IPS DF 19.7 (cell line): ENCODE measurements at places on chromosomes 6 and 20.

DNA sequence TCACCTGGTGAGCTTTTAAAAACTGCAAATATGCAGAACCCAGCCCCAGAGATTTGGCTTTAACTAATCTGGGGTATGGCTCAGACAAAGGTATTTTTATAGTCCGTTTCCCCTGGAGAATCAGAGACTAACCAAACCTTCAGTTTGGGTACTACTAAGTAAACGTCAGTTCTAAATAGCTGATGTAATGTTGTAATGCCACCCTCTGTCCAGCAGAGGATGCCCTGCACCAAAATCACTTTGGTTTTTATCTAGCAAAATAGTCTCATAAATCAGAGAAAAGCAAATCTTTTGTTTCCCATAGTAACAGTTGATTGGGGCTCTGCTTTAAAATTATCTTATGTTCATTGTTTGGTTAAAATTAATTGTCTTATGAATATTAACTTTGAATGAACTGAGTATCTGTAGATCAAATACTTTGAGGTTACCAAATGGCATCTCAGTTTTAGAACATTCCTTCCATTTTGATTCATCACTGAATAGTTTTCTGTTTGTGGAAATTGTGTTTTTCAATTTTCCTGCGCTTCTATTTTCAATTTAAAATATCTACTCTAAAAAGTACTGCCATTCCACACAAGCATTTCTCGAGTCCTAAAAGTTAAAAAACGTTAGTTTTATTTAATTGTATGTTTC is 278.3 kb upstream of the PLCB4 start:
- no peak for DNase-seq

DNA sequence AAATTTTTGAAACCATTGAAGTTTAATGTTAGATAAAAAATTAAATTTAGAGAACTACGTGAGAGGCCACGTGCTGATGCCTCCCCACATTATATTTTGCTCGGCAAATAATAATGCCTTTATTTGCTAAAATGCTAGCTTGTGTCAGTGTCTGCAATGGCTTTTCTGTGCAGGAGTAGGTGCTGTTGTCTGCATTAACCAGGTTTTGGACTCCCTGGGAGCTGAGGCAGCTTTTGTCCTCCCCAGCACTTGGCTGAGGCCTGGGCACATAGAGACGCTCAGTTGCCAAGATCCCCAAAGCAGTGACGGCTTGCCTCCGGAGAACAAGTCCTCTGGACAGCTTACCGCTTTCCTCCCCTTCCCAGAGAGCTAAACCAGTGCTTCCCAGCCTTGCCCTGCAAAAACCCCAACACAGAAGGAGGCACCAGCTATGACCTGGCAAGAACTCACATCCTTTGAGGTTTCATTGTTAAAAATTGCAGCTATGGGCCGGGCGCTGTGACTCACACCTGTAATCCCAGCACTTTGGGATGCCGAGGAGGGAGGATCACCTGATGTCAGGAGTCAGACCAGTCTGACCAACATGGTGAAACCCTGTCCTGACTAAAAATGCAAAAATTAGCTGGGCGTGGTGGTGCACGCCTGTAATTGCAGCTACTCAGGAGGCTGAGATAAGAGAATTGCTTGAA is 59.9 kb downstream of the KAT14 start:
- no peak for DNase-seq

DNA sequence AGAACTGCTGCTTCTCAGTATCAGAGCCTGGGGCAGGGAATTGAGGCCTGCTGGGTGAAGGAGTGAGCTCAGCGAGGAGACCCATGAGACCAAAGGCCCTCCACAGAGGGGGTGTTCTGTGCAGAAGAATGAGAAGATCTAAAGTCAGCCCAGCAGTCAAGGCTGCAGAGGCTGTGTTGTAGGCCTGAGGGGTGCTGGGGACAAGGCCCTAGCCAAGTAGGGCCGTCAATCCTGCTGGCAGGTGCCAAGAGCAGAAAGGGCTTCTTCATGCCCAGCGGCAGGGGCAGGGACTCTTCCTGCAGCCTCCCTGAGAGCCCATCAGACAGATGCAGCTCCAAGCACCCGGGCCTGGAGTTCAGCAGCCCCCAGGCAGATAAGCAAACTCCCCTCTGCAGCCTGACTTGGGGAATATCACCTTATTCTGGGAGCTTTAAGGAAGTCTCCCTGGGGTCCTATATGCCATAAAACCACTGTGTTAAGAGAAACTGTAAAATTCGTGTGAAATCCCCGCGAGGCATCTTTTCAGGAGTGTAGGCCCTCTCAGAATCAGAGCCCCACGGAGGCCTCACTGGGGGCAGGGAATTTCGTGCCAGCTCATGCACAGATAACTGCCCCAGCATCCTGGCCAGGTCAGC is 9.0 kb downstream of the CCDC167 start:
- no peak for DNase-seq

- peak; percentile 86 for DNase-seq
Observed at GRCh38 chr6:151763938-151764680, 43.4 kb upstream of the ESR1 start.

DNA sequence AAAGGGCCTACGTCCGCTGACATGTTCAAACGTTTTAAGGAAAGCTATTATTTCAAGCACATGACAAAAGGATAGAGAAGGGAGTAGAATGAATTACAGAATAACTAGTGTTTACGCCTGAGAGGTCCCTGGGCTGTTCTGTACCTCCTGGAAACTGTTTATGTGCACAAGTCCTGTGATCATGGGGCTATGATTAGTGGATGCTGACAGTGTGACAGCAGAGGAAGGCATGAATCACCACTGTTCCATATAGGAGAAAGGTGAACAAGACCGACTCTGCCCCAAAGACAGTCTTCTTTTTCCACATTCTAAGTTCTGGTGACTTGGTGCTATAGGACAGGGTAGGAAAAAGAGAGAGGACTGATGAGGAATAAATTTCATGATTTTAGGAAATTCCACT is 249.2 kb upstream of the PRDM1 start:
- no peak for DNase-seq

DNA sequence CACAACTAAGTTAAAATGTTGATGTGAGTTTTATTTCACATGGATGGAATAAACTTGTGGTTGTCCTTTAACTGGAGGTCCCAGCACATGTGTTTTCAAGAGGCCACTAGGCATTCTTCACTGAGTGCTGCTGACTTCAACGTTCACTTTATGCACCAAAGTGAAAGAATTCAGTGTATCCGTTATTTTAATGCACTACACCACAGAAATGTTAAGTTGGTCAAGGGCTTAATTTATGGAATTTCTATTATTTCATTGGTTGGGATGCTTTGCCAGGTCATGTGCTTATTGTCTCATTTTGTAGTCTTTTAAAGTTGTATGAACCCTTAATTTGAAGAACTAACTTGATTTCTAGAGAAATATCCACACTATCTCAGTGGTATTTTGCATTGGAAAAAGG is 106.4 kb downstream of the PPP1R14C start:
- no peak for DNase-seq

- no peak for DNase-seq
Observed at GRCh38 chr6:15430186-15430585, 184.3 kb downstream of the JARID2 start.

DNA sequence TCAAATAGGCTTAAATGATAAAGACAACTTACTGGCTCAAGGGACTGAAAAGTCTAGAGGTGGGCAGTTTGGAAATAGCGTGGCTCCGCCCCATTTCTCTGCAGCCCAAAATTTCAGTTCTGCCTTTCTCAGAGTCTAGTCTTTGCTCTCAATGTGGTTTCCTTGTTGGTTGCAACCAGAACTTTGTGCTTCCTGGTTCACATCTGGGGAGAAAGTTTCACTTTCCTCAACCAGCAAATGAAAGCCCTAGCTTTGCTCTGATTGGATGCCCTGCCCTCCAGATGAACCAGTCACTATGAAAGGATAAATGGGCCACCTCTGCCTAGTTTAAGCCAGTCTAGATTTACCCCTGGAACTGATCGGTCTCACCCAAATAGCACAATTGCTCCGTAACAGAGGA is 14.9 kb downstream of the SYCP2L start:
- DNase-seq, result no peak

DNA sequence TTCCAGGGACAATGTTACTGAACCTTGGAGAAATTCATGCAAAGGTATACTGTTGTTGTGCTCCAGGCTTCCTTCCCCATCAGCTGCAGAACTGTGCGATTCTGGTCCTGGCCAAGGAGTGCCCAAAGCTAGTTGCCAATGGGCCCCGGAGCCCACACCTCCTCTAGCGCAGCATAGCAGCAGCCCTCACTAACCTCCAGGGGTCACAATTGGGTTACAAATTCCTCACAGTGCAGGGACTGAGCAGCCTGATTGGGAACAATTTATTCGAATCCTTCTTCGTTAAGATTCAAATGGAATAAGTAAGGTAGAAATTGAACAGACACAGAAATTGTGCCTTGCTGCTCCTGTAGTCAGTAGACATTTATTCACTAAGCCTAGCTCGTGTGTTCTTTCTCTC is 284.9 kb downstream of the PRKN start:
- no peak for DNase-seq

GRCh38 chr6:71284785-71285184 is 3.8 kb upstream of the OGFRL1 start:
- no peak for DNase-seq

GRCh38 chr20:57391439-57392301 is 474 bp downstream of the RBM38 start:
- no peak for DNase-seq

- DNase-seq, result no peak
Observed at GRCh38 chr6:97231911-97232310, 51.1 kb downstream of the MMS22L start.

DNA sequence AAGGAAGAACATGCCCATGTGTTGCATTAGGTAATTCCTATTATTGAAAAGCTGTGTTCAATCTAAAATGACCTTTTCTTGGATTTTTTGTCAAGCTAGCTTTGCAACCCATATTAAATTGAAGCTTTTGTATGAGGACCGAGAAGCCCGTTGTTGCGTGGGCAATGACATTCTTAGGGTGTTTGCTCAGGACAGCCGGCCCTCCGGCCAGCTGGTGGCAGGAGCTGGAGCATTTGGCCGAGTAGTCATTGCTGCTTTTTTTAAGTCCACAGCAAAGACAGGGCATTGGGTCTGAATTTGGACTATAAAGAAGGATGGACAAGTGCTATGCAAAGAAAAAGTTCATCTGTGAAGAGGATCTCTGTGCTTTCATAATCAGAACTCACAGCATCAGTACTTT is 365.8 kb downstream of the SAMD5 start:
- no peak for DNase-seq

- DNase-seq, result no peak
Observed at GRCh38 chr20:25282796-25283195, 34.9 kb downstream of the PYGB start.

DNA sequence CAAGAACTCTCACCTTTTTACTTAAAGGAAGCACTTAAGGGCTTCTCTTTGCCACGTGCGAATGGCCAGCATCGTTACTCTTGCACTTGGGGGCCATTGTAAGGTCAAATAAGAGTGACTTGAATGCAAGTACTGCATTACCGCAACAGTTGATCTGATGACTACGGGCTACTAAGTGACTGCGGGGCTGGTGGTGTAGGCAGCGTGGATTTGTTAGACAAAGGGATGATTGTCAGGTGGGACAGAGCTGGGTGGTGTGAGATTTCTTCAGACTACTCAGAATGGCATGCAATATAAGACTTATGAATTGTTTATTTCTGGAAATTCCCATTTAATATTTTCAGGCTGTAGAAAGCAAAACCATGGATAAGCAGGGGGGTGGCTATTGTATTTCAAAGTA is 199.7 kb upstream of the UST start:
- DNase-seq, result no peak

GRCh38 chr6:29451471-29452193 is 5.2 kb downstream of the OR11A1 start:
- no peak for DNase-seq

DNA sequence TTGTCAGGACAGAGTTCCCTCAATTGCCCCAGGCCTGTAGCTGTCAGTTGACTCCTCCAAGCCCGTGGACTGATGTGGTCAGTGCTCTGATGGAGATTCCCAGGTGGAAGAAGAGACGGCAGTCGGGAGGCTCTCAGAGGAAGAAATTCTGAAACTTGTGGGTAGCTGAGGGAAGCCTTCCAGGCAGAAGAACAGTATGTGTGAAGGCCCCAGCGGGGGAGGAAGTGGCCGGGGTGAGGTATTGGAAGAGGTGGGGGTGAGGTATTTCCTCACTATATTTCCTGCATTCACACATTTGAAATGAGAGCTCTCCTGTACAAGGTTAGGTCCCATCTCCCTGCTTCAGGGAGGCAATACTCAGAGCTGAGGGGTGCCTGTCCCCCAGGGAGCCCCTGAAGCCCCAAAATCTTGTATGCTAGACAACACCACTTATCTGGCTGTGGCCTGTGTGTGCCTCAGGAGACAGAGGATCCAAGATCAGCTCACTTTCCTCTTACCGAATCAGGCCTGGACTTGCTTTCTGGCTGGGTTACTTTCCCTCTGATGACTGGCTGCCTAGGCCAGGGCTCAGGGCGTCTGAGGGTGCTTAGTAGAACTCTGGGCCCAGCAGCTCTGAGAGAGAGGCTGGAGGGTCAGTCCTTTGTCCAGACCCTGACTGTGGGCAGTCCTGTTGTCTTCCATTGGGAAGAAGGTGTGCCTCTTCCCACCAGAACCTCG is 49.3 kb upstream of the MYL9 start:
- no peak for DNase-seq

DNA sequence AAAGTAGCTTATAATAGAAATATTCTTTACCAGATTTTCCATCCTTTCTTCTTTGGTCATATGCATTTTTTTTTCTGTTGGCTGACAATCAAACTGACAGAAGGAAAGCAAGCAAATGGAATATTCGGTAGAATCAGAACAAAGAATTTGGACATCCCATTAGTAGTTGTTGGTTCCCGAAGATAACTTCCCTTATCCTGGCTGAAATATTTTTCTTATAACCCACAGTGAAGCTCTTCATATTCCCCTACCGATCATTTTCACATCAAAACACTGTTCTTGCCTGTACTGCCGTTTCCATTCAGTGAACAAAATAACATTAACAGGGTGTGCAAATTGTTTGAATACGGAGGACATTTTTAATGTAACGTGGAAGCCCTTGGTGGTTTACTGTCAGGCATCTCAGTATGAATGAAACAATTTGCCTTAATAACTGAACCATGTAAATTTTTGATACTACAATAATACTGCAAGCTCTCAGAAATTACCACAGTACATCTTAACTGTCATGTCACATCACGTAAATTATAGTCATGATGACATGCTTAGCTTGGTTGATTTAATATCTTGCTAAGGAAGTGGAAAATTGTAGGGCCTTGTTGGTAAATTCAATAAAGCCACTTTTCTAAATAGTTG is 311.5 kb downstream of the LAMA2 start:
- DNase-seq, result no peak

DNA sequence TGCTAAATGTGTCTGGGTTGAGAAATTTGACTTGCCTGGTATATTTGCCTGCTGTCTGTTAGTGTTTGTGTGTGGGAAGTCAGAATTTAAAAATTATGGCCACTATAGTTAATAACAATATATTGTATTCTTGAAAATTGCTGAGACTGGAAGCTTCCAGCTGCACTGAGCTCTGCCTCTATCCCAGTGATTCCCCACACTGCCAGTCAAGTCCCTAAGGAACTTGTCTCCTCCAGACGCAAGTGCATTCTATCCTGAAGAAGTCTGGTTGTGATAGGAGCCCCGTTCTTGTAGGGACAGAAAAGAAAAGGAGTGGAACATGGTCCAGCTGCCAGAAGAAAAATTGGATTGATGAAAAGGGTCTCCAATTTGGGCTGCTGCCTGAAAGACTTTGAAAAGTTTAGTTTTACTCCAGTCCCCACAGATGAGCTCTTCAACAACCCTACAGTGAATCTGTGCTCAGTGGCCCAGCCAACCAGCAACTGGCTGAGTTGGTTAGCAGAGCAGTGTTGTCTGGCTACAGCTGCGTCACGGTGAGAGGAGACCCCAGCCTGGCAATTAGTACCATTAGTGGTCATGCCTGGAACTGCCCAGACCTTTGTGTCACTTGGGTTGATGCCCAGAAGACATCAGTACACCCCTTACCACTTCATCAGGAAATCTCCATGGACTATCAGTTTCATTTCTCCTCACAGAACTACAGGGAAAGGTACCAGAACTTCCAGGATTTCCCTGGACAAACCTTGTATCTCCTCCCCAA is 183.1 kb upstream of the MCHR2 start:
- DNase-seq, result no peak
